ENCODE measurements at places on chromosomes 5 and 9.

DNA sequence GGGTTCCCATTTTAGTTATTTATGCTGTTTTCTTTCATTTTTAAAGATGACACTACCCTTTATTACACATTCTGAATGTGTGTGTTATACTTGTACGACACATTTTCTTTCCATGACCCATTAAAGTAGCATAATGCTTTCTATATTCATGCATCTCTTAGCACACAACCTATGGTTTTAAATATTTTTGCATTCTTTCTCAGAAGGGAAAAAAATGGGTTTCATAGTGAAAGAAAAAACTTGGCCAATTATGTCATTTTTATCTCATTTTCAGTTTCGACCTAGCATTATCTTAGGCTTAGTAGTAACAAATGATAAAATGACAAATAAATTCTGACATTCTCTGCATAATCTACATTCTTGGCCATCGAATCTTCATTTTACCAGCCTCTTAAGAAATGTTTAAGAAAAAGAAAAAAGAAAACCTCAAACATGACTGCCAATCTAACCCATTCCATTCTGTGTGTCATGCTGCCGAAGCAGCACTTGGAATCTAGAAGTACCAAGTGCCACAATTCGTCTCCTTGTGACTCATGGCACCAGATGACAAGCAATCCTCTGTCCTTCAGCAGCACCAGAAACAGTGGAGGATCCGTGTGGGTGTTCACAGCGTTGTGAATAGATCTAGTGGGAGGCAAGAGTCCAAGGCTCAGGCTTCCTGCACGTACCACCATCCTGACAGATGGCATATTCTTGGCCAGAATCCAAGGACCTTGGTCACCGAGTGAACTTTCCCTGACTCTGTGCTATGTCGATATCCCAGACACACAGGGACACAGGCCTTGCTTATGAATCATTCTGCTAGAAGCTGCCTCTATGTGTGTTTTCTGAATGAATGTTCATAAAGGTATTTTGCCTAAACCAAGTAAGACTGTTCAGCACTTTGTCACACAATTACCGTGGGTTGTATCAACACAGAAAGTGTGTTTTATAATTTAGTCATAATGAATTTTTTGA lies 502.7 kb downstream of the NR2F1-AS1 start:
- peak; percentile 93 for DNase-seq

DNA sequence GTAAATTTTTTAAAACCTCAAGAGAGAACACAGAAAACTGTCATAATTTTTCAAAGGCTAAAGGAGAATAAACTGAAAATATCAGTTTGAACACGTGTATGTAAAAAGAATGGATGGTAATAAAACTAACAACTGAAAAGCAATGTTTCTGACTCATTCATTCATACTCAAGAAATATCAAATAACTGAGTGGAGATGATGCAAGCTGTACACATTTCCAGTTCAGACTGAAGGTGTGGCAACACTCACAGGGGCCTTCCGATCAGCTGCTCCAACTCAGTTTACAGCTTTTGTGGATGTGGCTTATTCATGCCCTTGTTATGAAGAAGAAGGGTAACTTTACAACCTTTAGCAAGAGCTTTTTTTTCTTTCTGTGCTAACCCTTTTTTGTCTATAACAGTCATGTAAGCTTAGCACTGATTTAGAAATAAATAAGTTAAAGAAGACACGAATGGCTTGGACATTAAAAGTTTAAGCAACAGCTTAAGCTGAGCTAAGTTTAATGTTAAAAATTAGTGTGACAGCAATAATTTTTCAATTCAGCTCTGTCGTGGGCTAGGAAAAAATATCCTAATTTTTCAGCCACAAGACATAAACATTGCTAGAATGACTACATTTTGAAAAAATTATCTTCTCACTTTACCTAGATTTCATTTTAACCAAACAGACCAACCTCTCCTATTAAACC lies 453.5 kb downstream of the RAB3C start:
- DNase-seq = peak; percentile 95

DNA sequence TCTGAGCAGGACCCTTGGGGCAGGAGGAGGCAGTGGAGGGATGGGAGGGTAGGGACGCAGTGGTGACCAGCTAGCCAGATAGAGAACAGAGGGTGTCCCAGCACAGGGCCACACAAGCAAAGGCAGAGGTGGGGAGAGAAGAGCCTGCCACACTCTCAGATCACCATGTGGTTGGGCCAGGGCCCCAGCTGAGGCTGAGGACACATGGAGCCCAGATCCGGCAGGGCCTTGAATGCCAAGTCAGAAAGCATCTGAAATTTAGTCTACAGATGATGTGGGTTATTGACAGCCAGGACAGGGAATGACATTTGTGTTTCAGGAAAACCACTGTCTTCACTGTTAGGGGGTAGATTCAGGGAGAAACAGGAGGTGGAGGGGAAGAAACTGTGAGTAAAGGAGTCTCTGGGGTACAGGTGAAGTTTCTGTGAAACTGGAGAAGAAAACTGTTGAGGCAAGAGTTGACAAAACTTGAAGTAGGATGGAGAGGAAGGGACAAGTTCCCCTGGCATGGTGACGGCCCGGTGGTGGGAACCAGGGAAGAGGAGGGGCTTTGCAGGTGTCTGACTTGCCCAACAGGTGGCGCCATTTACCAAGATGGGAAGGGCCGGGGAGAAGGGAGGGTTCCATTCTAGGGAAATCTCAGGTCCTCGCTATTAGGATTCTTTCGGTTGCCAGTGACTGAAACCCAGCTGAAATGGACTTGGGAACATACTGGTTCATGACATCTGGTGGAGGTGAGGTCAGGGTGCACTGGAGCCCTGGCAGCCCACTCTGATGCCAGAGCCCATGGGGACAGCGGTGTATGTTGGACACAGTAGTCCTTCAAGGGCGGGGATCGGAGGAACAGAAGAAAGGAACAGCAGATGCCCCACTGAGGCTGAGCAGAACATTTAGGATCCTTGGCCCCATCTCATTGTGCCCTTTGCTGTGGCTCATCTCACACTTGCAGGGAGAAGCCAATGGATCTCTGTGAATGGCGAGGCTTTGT lies 100.1 kb downstream of the KCNIP1 start:
- DNase-seq = peak; percentile 58

DNA sequence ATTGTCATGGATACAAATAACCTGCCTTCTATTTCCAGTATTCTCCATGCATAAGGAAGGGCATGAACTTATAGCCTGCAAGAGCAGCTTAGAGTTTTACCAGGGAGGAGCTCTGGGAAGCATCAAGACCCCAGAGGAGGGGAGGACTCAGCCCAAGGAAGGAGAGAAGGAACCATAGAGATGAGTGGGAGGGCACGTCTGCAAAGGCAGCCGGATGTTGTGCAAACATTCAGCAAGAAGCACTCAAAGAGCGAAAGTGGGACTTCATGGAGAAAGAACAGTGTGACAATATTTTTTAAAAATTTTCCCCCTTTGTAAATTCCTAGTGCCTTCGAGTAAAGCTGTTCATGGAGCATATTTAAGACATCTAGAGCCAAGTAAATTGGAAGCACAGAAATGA lies 270.1 kb upstream of the PTGER4 start:
- no peak for DNase-seq

- no peak for DNase-seq
Observed at GRCh38 chr5:58334035-58334434, 125.9 kb downstream of the PLK2 start.

DNA sequence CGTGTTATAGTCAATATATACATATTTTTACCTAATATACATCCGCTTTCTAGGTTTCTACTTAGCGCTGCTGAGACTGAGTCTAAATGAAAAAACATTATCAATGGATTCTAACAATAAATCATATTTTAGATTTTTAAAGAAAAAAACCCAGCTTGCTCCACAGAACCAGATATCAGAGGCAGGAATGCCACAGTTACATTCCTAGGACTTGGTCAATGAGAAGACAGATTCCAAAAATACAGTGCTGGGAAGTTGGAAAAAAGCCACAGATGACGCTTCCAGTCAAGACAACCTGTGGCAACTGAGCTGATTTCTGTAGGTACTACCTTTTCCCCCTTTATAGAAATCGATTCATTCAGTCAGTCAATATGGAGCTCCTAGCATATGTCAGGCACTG lies 577 bp upstream of the CCDC112 start:
- peak; percentile 2 for DNase-seq

GRCh38 chr5:36688722-36689121 lies 82.3 kb downstream of the SLC1A3 start:
- peak; percentile 34 for DNase-seq

DNA sequence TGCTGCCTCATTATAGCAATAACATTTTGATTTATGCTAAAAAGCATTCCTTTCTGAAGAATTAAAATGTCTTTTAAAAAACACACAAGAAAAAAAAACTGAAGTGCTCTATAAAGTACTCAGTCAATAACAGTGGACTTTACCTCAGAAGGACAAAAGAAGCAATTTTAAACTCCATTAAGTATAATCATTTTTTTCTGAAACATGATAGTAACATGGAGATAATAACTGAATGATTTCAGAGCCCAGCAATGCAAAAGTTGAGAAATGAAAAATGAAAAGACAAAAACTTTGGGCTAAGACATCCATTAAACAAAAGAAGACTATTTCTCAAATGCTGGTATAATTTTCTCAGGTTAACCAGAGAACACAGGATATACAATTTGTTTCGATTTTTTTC lies 78.7 kb downstream of the RFX3 start:
- no peak for DNase-seq

GRCh38 chr5:168528521-168529373 lies at the start of gene FBLL1:
Gene FBLL1, plus strand, starts transcription at chr5:168529305. Its CDS starts 200 bp downstream, at chr5:168529505.
- no peak for DNase-seq

DNA sequence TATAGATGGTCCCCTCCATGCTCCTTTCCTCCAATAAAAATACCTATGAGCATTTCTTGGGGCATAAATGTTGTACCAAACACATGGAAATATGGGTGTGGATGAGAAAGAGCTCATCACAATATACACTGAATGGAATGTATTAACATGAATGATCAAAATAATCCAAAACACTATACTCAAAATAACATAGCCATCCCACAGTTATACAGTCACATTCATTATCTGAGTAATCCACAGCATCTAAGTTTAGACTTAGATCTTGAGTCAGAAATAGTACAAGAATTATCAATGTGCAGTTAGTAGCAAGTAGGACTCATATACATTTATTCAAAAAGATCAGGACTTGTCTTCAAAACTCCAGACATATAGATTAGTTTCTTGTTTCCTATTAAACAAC lies 175.2 kb upstream of the NREP start:
- no peak for DNase-seq

DNA sequence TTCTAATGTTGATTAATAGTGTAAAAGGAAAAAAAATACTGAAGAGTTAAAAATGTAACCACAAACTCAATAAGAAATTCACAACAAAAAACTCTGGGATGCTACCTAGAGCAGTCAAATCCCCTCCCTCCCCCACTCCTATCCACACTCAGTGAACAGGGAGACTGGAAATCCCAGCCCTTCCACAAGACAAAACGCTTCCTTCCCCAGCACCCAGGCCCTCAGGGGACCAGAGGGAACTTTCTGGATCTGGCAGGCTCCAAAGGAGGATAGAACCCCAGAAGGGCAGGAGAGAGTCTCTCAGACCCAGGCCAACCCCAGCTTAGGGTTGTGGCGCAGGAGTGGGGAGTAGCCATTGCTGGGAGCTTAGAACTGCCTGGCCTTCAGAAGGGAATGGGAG lies 55.0 kb downstream of the DCP2 start:
- no peak for DNase-seq

DNA sequence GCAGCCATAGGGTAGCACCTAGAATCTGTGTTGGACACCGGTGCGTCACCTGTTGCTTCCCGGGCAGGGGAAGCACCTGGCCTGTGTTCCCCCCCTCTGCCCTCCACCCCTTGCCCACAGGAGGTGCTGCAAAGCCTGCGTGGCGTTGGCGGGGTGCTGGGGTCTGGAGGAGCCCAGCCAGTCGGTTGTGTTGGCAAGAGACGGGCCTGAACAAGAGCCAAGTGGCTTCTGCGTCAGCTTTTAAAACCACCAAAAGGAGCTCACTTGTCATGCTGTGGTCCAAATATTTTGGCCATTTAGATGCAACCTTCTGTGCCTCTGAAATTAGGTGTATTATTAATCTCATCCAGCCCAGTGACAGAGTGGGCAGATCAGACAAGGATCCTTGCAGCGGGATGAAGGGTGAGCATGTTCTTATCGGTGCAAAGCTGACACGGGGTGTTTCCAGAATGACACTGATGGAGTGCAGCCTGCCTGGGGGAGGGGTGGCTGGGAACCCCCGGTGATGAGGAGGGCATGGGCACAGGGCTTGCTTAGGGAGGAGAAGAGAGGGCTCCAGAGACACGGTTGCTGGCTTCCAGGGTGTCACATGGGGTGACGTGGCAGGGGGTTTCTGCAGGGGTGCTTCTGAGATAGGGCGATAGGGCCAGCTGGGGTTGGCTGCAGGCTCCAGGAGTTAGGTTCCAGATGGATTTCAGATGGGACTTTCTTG lies 9.7 kb upstream of the RXRA start:
- DNase-seq = no peak

- DNase-seq = peak; percentile 36
Observed at GRCh38 chr5:32628049-32628844, 42.9 kb downstream of the SUB1 start.

DNA sequence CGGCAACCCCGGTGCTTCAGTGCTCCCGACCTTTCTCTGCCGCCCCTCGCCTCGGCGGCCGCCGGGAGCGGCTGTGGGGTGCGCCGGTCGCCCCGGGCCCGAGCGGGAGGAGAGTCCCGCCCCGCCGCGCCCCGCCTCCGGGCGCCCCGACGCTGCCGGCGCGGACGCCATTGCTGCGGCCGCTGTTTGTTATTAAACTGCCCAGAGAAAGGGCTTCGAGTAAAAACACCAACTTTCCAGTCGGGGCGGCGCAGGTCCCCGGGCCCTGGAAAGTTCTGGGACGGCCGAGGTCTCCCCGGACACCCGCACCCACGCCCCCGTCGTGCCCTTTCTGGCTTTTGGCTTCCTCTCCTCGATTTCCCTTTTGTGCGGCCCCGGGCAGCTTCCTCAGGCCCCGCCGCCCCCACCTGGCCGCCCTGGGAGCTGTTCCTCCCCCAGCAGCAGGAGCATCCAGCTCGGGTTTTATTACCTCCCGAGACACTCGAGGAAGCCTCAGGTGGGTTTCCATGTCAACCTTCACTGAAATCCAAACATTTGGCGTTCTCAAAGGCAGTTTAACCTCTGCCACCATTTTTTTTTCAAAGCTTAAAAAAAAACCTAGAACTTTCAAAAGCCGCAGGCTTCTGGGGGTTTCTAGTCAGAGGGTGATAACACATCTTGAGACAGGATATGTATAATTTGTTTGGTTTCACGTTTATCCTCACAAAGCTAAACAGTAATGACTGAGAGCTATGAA lies 334.4 kb downstream of the CWC27 start:
- DNase-seq = peak; percentile 69

DNA sequence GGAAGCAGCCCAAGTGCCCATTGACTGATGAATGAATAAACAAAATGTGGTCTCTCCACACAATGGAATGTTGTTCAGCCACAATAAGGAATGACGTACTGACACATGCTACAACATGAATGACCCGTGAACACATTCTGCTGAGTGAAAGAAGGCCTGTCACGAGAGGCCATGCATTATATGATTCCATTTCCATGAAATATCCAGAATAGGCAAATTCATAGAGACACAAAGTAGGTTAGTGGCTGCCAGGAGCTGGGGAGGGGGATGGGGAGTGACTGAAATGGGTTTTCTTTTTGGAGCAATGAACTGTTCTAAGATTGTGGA lies 41.4 kb downstream of the BICD2 start:
- no peak for DNase-seq
